ENCODE measurements at places on chromosomes 16 and 17. TPM values are rescaled to one million over a fixed set of nuclear protein-coding genes. Genes with fewer than 3 reads are reported as not detected.

Gene TBC1D3E
- total RNA-seq = not detected

Gene TVP23C
- total RNA-seq = 18.9 TPM

Gene VAT1
- total RNA-seq = 255 TPM

Gene FBXO39
- total RNA-seq = not detected

Gene SDR42E2
- total RNA-seq = not detected

Gene RASD1
- 3.8 TPM for total RNA-seq

Gene FOXC2
- 2.7 TPM for total RNA-seq

Gene KLHL11
- total RNA-seq = 27.7 TPM

Gene UNC13D
- total RNA-seq = 56.6 TPM

Gene KRT20
- not detected for total RNA-seq

Gene ADAD2
- total RNA-seq = 0.71 TPM

Gene SLC47A1
- total RNA-seq = 0.74 TPM

Gene ITGAD
- total RNA-seq = 0.43 TPM

Gene MPP2
- 1.3 TPM for total RNA-seq

Gene CIBAR2
- 49.0 TPM for total RNA-seq

Gene SHISA9
- total RNA-seq = 0.46 TPM

Gene MYOCD
- 6.1 TPM for total RNA-seq

Gene NRN1L
- total RNA-seq = 2.1 TPM

Gene OTOP3
- total RNA-seq = not detected

Gene CFAP20
- total RNA-seq = 86.3 TPM

Gene SKA2
- 46.7 TPM for total RNA-seq

Gene CDH8
- total RNA-seq = 3.1 TPM

Gene GDPD3
- 5.8 TPM for total RNA-seq

Gene CACNB1
- 8.2 TPM for total RNA-seq

Gene CFAP52
- total RNA-seq = 27.1 TPM

Gene CDH11
- 157 TPM for total RNA-seq

Gene CASKIN1
- total RNA-seq = 0.09 TPM

Gene SMIM5
- total RNA-seq = 5.5 TPM

Gene INCA1
- 1.9 TPM for total RNA-seq

Gene DHRS7C
- total RNA-seq = not detected

Gene SLC5A10
- total RNA-seq = 0.09 TPM

Gene NXN
- 49.3 TPM for total RNA-seq

Gene OR1F1
- not detected for total RNA-seq

Gene PHOSPHO1
- total RNA-seq = 1.6 TPM

Gene HAS3
- total RNA-seq = 24.0 TPM

Gene CES5A
- not detected for total RNA-seq

Gene GJC1
- total RNA-seq = 44.3 TPM

Gene SP6
- total RNA-seq = 4.5 TPM

Gene ZFHX3
- total RNA-seq = 32.7 TPM

Gene CD7
- total RNA-seq = 7.0 TPM

Gene RAMP2
- 55.0 TPM for total RNA-seq

Gene ARHGDIG
- not detected for total RNA-seq

Gene LHX1
- total RNA-seq = not detected

Gene SP2
- 4.9 TPM for total RNA-seq

Gene CDR2L
- 19.0 TPM for total RNA-seq

Gene MIEN1
- total RNA-seq = 47.2 TPM

Gene KREMEN2
- not detected for total RNA-seq

Gene SPATA22
- total RNA-seq = not detected

Gene RPL27
- total RNA-seq = 665 TPM

Gene SLC35G6
- total RNA-seq = not detected

Gene MFAP4
- 156 TPM for total RNA-seq

Gene FSCN2
- total RNA-seq = 2.1 TPM

Gene SPN
- 5.8 TPM for total RNA-seq

Gene KCNJ12
- 6.6 TPM for total RNA-seq

Gene KRT36
- not detected for total RNA-seq

Gene KRTAP9-2
- total RNA-seq = not detected

Gene SAMD14
- 3.3 TPM for total RNA-seq

Gene CYB5D1
- 21.6 TPM for total RNA-seq

Gene NGFR
- 3.9 TPM for total RNA-seq

Measured in lung (tissue), 17 donors.